Anterior cingulate cortex (tissue), 58 donors: ENCODE measurements at places on chromosomes 5 and 9.

GRCh38 chr9:131960311-131960710 is 119.4 kb downstream of the MED27 start:
- DNase-seq, result no peak

GRCh38 chr9:106726070-106726815 is 136.7 kb upstream of the ZNF462 start:
- DNase-seq, result no peak

DNA sequence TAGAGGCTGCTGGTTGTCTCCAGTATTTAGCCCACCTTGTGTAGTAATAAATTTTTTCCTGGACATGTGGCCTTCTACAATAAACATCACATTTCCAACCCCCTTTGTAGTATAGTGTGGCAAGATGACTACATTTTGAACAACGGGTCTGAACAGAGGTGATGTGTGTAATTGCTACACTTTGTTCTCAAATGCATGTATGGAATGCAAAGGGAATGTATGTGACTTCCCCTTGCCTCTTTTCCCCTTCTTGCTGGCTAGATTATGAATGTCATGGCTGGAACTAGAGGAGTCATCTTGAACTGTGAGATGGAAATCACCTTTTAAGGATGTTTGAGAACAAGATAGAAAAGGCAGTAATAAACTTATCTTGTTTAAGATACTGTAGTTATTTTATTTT is 54.5 kb downstream of the PRR16 start:
- no peak for DNase-seq

DNA sequence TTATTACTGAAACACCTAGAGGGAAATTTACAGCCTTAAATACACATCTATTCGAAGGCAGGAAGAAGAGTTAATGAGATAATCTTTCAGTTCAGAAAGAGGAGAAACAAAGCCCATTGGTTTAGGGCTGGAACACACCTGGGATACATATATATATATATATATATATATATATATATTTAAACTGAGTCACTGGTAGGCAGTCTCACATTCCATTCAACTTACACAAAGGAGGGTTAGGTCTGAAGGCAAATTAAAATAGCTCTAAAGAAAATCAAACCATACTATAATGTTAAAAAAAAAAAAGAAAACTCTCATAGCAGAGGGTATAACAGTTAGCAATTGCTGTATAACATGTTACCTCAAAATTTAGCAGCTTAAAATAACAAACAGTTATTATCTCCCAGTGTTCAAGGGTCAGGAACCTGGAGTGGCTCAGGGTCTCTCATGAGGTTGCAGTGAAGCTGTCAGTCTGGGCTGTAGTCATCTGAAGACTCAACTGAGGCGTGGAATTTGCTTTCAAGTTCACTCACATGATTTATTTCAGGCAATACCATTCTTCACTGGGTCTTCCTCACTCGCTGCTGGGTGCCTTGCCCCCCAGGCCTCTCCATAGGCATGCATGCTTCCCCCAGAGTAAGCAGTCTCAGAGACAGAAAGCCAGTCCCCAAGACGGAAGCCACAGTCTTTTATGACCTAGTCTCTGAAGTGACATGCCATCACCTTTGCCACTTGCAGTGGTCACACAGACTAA is 332.8 kb downstream of the NSG2 start:
- DNase-seq, result no peak

DNA sequence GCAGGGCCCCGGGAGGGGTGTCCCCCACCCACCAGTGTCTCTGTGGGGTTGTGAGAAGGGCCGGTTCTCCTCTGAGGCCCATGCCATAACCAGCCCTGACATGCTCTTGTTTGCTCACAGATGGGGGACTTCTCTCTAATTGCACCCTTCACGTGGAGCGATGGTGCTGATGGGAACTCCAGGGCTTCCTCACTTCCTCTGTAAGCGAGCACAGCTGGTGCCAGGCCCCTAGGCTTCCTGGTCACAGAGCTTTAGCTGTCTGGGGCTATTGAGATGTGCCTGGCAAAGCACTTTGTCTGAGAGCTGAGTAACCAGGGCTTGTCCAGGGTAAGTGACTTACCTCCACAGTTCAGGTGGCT is 36.4 kb downstream of the PHF2 start:
- no peak for DNase-seq

DNA sequence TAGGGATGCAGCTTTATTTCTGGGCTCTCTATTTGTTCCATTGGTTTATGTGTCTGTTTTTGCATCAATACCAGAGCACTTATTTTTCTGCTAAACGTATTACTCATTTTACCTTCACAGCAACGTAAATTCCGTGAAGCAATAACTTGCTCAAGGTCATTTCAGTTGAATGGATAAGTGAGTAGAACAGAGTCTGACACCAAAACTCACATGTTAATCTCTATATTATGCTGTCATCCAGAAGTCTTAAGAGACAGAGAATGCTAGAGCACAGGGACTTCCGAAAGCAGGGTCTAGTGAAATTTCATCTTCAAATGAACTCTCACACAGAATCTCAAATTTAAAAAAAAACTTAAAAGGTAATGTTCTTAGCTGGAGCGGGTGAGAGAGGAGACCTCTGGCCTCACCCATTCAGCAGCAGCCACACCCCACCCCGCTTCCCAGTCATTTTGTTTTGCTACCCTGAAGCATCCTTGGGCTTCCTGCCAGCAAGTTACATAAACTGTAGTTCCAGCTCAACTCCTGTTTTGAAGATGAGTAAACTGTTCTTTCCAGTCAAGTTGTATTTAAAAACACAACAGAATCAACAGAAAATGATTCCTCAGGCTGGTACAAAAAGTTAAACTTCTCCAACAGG is 69.3 kb downstream of the TRIM36 start:
- no peak for DNase-seq

DNA sequence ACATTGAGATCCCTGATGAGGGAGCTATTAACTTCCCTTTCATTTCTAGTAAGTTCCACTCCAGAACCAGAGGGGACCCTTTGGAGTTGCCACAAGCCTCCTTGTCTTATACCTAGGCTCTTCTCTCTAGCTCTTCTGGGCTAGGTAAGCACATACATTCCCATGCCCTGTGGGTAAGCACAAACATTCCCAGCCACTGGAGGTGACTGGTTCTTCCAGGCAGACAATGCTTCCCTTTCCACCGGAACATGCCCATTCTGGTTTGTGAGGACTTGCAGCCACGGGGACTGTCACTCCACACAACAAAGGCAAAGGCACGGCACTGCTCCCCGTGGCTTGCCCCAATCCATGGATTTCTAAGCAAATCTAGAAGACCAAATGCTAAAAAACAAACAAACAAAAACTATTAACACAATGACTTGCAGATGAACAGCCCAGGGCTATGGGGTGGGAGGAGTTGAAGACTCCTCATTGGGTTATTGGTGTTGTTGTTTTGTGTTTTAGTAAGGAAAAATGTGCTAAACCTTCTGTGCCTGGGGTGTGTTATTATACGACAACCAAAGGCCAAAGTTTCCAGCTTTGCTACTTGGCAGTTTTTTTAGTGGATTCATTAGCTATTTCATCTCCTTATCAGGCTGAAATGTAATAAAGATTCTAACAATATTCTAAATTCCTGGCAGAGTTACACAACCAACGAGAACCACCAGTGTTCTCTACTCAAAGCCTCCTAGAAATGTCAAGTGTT is 276.2 kb downstream of the SYK start:
- DNase-seq, result no peak

DNA sequence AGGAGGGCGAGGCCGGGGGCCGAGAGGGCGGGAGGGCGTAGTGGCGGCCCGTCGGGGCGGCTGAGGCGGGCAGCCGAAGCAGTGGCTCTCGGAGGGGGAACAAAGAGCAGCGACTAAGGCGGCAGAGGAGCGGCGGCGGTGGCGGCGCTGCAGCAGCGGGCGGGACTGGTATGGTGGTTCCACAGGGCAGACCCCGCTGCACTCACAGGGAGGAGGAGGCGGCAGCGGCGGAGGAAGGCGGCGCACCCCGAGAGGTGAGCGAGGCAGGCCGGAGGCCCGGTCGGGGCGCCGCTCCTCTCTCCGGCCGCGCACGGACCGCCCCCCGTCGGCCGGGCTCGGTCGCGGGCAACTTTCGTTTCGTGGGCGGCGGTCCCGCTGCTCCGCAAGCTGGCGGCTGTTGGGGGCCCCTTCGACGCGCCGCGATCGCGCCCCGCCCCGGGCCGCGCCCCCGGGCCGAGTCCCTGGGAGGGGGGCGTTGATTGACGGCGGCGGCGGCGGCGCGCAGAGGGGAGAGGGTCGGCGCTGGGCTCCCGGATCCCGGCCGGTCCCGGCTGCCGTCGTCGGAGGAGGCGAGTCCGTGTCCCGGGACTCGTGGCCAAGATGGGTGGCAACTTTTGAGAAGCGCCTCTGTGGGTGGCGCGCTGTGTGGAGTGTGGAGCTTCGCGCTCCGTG is 467 bp downstream of the CNOT6 start:
- no peak for DNase-seq

- no peak for DNase-seq
These were observed 42.5 kb downstream of the TMEM167A start for GRCh38 chr5:83034528-83035207.

DNA sequence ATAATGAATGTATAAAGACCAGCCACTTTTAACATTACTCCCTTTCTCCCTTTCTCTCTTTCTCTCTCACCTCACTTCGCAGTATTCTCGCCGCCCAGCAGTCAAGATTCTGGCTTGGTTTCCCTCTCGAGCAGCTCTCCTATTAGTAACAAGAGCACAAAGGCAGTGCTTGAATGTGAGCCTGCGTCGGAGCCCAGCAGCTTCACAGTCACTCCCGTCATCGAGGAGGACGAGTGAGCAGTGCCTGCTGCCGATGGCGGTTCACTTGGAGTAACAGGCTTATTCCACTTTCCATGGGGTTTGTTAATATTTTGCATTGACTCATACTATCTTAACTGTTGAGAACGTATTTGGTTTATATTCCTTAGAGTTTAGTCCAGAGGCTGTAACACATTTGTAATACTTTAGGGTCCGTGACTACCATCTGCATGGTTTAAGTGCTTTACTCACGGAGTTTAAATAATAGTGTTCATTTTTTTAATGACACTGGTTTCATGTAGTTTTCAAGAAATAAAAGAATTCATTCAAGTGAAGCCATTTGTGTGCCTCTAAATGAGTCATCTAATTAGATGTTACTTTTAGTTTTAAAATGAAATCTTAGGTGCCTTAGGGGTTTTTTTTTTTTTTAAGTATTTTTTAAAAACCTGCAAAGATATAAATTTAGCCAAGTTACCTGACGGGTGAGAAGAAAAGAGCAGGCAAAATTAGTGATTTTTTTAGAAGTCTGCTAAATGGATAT is 8.4 kb upstream of the DMRT3 start:
- DNase-seq, result no peak

- DNase-seq, result no peak
These were observed 177.6 kb downstream of the NNT start for GRCh38 chr5:43780586-43780985.

DNA sequence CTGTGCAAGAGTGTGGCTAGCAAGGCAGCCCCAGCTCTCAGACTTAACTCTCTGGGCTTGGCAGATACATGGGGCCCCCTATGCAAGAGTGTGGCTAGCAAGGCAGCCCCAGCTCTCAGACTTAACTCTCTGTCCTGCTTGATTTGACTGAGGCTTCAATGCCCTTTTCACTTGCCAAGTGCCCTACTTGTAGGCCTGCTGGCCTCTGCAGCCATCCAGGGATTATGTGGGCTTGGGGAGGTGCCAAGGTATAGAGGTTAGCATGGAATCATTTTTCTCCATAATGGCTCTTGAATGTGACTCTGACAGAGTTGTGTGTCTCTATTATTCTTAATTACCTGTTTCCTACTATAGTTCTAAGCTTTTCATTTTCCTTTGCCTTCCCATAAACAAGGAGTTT is 115.5 kb upstream of the RUSC2 start:
- DNase-seq, result no peak

DNA sequence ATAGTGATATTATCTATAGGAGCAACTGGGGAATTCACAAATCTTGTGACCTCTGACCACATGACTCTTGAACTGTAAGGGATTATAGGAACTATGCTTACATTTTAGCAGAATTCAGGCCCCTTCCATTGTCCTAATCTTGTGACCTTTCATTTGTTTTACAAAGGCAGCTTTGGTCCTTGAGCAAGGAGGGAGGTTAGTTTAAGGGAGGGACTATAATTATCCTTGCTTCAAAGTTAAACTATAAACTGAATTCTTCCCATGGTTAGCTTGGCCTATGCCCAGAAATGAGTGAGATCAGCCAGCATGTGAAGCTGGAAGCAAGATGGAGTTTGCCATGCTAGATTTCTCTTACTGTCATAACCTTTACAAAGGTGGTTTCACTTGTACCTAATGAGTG is 51.2 kb downstream of the TARS1 start:
- no peak for DNase-seq

- no peak for DNase-seq
These were observed 10.6 kb upstream of the TMEM38B start for GRCh38 chr9:105683688-105684275.

- no peak for DNase-seq
These were observed 55.7 kb upstream of the CARTPT start for GRCh38 chr5:71663191-71663969.

GRCh38 chr5:19795218-19795617 is 192.8 kb downstream of the CDH18 start:
- no peak for DNase-seq

- no peak for DNase-seq
These were observed 111.2 kb upstream of the PTGER4 start for GRCh38 chr5:40568548-40568947.

DNA sequence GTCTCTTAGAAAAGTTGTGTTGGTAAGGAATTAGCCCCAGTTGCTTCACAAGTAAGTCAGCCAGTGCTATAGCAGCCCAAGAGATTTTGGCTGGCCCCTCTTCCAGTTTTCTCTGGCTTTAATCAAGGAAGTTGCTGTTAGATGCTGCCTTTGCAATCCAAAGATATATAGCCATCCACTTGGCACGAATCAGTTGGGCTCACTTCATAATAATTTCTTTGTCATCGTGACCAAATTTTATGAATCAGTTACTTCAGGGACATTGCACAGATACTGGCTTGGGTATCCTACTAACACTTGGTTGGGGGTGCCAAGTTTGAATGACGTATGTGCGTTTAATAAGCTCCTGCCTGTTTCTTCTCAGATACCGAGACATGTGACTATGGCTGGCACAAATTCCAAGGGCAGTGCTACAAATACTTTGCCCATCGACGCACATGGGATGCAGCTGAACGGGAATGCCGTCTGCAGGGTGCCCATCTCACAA is 81.5 kb downstream of the VCAN start:
- DNase-seq, result no peak

DNA sequence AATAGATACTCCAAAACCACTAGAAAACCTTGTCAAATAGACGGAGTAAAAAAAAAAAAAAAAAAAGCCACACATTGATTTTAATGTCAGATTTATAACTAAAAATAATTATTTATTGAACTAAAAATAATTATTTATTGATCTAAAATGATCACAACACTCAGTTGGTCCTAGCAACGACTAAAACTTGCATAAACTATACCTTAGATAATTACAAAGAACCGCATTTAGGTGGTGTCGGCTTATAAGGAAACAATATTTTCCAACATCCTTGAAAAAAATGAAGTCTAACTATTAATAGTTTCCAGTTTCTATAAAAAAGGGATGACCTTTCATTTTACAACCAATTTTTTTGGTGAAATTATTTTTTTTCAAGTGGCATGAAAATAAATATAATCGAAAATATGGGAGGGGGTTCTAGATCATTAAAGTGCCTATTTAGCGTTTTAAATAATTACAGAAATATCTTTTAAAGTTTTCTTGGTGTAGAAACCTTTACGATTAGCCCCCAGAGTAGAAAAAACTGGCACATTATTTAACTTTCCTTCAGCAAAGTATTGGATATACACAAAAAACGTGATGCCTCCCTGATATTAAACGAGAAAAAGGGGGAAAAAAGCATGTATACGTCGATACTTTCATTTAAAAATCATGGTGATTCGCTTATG is 3.7 kb downstream of the ARRDC3 start:
- no peak for DNase-seq
